Nephron progenitor cell (in vitro differentiated cells): ENCODE measurements at places on chromosomes 3 and 15.

DNA sequence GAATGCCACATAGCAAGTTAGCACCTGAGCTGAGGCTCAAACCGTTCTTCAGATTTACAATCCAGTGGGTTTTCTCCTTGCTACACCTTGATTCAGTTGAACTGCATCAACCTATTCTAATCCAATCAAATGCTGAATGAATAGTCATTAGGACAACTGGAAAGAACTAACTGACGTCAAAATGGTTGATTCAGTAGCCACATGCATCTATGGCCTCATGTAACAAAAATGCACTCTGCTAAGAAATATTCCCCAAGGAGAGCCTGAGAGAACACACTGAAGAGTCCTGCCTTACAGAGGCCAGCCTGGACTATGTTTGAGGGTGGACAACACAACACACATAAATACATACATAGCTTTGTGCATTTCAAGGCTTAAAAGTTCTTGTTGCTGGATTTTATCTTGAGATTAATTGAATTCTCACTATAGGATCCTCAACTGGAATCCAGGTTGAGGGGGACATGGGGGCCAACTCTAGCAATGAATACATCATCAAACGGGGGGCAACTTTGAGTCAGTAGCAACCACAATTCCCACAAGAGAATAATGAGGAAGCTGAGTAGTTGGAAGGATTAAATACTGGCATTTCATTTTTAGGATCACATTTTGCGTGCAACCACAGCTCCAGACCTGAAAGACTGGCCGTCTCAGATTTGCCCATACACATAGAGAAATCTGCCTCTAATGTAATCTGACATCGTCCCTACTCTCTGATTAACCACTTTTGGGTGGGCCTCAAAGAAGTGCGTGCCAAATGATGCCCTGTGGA is 280.2 kb upstream of the ICE2 start:
- no peak overlapping the region for H3K4me3 ChIP-seq
- no peak for DNase-seq
- peak overlapping the region; percentile 32 for H3K27ac ChIP-seq
- peaks cover 23% of the 10 kb centered on the region for H3K4me1 ChIP-seq
- peaks cover 3% of the 10 kb centered on the region for H3K27me3 ChIP-seq

DNA sequence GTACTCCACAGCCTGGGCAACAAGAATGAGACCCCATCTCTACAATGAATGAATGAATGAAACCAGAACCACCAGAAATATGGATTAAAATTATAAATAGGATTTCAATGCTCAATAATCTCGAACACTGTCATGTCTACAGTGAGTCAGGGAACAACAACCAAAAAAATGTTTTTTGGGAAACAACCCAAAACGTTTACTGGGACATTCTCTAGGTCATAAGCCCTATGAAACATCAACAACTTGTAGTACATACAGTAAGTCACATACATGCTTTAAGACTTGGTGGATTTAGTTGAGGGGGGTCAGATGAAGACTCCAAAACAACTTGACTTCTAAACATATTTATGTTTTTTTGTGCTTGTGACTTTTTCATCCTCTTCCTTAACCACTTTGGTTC is 511.2 kb downstream of the FOXP1 start:
- H3K36me3 ChIP-seq: peaks cover 5% of the 10 kb centered on the region
- H3K4me1 ChIP-seq: peaks cover 52% of the 10 kb centered on the region
- H3K27ac ChIP-seq: no peak overlapping the region
- no peak overlapping the region for H3K4me3 ChIP-seq

- no peak overlapping the region for H3K27ac ChIP-seq
- H3K4me3 ChIP-seq: no peak overlapping the region
- H3K27me3 ChIP-seq: no peaks in the 10 kb centered on the region
- no peak for DNase-seq
Observed at GRCh38 chr15:49900006-49900902, 218.8 kb downstream of the ATP8B4 start.

DNA sequence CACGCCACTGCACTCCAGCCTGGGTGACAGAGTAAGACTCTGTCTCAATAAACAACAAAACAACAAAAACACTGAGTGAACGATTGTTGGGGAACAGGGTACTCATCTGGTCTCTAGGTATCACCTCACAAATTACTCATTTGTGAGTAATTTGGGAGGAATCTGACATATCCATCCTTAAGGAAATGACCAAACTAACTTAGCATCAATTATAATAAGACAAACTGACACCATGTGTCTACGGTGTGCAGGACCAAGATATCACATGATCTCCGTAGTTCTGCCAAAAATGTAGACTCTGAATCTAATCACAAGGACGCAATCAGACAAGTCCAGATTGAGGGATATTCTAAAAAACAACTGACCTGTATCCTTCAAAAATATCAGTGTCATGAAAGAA is 12.0 kb upstream of the DAPK2 start:
- DNase-seq: no peak
- H3K27ac ChIP-seq: no peak overlapping the region
- no peaks in the 10 kb centered on the region for H3K36me3 ChIP-seq
- peaks cover 3% of the 10 kb centered on the region for H3K4me1 ChIP-seq
- no peak overlapping the region for H3K4me3 ChIP-seq

DNA sequence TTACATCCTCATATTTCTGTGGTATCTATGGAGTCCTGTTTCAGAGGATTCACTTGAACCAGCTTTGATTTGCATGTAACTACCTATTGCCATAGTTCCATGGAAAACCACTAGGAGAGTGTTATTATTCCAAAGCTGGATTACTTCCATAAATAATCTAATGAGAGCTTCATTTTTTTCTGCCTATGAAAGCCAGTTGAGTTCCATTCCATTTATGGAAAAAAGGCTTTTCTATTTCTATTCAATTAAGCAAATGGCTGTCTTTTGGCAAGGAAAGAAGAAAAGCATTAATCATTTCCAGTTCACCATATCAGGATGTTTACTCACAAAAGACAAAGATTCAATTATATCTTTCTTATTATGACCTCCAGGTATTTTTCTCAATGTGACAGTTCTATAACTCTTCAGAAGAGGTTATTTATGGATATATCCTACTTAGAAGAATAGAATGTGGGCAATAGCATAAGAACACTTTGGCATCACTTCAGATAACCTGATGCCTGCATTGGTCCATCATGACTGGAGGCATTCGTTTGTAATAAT is 259.9 kb upstream of the ZPLD1 start:
- no peak overlapping the region for H3K4me3 ChIP-seq
- H3K4me1 ChIP-seq: peaks cover 4% of the 10 kb centered on the region
- no peaks in the 10 kb centered on the region for H3K36me3 ChIP-seq
- no peak overlapping the region for H3K27ac ChIP-seq
